ENCODE measurements at places on chromosomes 6 and 20.

- no peak for DNase-seq
Measured at GRCh38 chr20:52999040-52999439, 26.9 kb downstream of the TSHZ2 start.

DNA sequence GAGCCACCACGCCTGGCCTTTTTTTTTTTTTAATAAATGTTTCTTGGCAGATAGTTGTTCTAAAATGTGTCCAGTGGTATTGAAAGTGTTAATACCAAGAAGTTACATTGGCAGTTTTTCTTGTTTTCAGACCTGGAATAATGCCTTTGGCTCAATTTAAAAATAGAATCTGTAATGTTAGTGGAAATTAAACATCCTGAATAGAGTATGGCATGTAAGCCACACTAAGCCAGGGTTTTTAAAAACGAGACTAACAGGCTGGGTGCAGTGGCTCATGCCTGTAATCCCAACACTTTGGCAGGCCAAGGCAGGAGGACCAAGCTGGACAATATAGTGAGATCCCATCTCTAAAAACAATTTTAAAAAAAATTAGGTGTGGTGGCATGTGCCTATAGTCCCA is 25.3 kb downstream of the MCM8 start:
- no peak for DNase-seq

- DNase-seq = no peak
Measured at GRCh38 chr6:8335381-8335780, 100.0 kb downstream of the SLC35B3 start.

GRCh38 chr20:59774921-59775686 is 158.3 kb downstream of the SYCP2 start:
- no peak for DNase-seq

GRCh38 chr6:120994573-120994967 is 339.7 kb downstream of the TBC1D32 start:
- no peak for DNase-seq

GRCh38 chr6:135258970-135259369 is 77.9 kb downstream of the MYB start:
- DNase-seq = no peak

- DNase-seq = no peak
Measured at GRCh38 chr6:158023597-158023939, 41.9 kb downstream of the SYNJ2 start.

- no peak for DNase-seq
Measured at GRCh38 chr6:132931936-132932514, 117.7 kb downstream of the RPS12 start.

DNA sequence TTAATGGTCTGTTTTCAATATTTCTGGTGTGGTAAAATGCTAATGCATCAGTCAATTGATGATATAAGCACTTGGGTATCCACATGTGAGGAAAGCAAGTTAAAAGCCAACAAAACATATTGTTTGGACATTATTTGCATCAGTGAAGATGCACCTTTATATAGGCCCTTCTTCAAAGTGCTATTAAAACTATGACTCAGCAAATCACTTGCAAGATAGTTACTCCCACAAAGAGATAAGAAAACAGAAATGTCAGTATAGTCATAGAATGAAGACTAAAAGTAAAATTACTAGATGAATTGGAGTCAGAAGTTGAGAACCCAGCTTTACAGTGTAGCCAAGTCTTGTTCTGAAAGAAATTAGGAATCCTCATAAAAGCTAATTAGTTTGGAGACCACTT is 14.6 kb upstream of the GRM1 start:
- DNase-seq = no peak

- DNase-seq = no peak
Measured at GRCh38 chr6:31172973-31173384, 2.5 kb upstream of the POU5F1 start.

- no peak for DNase-seq
Measured at GRCh38 chr6:108738684-108739416, 109.4 kb upstream of the ARMC2 start.

GRCh38 chr6:152636021-152636608 is 1.0 kb downstream of the SYNE1 start:
- no peak for DNase-seq

GRCh38 chr6:35178932-35179832 is 34.6 kb upstream of the SCUBE3 start:
- no peak for DNase-seq

GRCh38 chr6:153511896-153512496 is 380.9 kb upstream of the RGS17 start:
- no peak for DNase-seq

GRCh38 chr20:35978041-35978513 is 9.7 kb downstream of the CNBD2 start:
- DNase-seq = no peak

DNA sequence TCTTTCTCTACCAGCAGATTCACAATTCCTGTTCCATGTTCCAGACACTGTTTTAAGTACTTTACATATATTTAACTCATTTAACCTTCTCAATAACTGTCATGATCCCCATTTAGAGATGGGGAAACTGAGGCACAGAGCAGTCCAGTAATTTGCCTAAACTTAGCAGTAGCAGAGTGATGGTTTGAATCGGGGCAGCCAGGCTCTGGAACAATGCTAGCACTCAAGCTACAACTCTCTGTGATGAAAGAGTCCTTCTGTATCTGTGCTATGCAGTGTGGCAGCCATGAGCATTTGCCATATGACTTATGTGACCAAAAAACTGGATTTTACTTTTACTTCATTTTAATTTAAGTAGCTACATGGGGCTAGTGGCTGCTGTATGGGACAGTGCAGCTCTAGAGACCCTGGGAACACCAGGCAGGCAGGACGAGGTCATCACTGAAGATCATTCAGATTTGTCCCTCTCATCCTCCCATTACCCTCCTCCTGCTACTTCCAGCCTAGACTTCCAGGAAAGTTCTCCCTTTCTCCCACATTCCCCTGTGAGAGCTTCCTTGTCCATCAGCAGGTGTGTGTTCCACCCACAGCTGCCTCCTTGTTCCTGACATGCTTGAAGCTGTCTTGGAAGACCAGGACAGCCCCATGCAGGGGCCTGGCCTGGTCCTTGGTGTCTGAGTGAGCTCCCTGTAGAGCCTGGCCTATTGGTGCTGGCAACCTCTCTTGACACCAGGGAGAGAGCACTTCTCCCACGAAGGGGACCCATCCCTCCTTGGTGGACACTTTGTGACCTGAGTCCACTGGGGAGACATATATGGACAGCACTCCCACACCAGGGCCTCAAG is 157.0 kb downstream of the MRPL14 start:
- DNase-seq = no peak

DNA sequence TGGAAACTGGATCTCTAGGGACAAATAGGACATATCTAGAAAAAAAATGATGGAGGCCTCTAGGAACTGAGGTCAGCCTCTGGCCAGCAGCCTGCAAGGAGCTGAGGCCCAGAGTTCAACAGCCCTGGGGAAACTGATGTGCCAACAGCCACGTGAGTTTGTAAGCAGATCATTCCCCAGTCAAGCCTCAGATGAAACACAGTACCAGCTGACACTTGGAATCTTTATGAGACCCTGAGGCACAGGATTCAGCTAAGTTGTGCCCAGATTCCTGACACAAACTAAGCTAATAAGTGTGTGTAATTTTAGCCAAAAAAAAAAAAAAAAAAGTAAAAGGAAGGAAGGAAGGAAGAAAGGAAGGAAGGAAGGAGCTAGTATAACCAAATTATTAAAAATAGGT is 1059.8 kb upstream of the MAP3K7 start:
- DNase-seq = no peak

DNA sequence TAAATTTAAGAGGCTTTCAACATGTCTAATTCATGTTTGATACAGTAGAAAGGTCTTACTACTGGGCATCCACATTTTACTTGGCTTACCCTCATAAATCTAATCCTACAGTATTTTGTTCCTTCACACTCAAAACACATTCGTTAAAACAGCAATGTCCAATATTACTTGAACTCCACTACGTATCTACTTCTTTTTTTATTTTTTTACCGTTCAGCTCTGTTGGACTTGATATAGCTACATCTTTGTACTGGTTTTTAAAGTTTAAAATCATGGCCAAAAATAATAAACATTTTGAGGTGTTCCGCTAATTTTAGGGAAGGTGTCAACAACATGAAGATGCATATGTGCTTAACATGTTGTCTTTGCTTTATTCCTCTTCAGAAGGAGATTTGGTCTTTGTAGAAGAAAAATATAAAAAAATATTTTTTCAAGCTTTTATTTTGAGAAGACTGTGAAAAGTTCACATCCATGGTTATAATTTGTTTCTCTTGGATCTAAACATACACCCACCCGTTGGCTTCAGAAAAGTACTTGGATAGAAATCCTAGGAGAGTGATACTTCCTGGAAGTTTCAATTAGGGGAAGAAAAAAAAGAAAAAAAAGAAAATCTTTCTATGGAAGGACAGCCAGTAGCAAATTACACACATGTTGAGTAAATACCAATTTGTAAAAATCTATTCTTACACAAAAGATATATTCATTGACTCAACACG is 71.5 kb downstream of the EPB41L2 start:
- DNase-seq = no peak

- DNase-seq = no peak
Measured at GRCh38 chr20:38147163-38147562, 17.9 kb downstream of the TGM2 start.

DNA sequence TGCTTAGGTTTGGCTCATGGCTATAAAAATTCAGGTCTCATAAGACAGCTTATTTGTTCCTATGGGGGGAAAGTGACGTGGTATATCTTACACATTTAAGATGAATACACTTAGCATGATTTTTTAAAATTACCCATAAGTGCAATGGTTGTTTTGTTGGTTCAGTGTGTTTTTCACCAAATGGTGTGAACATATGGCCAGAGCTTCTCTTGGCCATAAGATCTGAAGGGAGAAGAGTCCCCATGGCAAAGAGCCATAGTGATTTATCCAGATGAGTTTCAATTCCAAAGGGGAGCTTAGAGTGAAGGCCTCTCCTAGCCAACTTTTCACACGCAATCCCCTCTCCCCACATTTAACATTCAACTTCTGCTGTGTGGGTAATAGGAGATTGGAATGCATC is 107.6 kb downstream of the TMEM242 start:
- DNase-seq = no peak

- no peak for DNase-seq
Measured at GRCh38 chr6:11563793-11564192, 26.2 kb downstream of the TMEM170B start.

- no peak for DNase-seq
Measured at GRCh38 chr6:5866547-5867051, 140.1 kb downstream of the NRN1 start.

DNA sequence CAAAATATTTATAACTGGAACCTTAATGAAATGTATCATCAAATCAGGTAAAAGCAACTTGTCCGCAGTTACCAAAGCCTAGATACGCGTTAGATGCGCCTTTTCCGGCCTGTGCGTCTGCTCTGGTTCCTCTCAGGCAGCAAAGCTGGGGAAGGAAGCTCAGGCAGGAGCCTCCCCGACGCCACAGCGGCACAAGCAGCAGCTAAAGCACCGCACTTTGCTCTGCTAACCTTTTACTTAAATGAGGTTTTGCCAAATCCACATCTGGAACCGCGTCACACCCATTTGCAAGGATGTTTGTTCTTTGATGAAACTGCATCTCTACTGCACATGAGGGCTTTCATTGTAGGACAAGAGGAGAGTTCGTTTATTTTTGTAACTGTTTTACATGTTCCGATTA is 36.8 kb downstream of the THBS2 start:
- no peak for DNase-seq

- no peak for DNase-seq
Measured at GRCh38 chr6:131565056-131565455, 8.0 kb upstream of the ARG1 start.

GRCh38 chr20:23966927-23967615 is 21.5 kb downstream of the GGTLC1 start:
- no peak for DNase-seq

GRCh38 chr20:59670786-59671492 is 66.6 kb downstream of the PHACTR3 start:
- no peak for DNase-seq

- no peak for DNase-seq
Measured at GRCh38 chr20:13006825-13007224, 1.9 kb upstream of the SPTLC3 start.

- no peak for DNase-seq
Measured at GRCh38 chr6:143215771-143216170, 155.1 kb downstream of the AIG1 start.

DNA sequence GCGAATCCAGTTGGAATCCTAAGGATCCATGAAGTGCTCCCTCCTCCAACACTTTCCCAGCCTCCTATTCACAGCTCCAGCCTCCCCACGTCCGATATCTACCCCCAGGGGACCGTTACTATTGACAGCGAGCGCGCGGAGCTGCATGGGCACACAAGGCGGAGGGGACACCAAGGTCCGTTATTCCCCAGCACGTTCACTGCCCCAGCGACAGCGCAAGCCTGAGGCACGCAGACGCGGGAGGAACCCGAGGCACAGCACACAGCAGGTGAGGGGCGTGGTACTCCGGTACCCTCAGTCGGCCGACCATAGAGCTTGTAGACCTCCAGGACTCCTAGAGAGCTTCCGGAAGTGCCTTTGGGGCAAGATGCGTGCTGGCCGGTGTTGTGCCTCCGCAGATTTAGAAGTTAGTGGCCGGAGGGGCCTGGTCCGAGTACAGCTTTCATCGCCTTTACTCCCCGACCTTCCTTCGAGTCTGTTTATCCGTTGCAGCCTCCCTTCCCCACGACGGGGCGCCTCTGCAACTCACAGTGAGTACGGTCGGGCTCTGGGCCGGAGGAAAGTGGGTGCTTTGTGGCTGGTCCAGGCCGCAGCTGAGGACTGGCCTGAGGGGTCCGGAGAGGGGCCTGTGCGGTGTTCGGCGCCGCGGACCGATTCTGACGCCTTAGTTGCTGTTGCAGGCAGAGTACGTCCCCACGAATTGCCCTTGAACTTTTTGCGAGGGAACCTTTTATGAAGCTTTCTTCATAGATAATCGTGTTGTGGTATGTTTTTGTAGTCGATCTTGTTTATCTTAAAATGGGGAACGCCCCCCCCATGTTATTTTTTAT is at the start of gene ZKSCAN8:
Gene ZKSCAN8, plus strand, starts transcription at position 384 of the 830 bp plus-strand sequence. CDS start 6,525 bp downstream, outside the sequence.
- DNase-seq = peak; percentile 66

DNA sequence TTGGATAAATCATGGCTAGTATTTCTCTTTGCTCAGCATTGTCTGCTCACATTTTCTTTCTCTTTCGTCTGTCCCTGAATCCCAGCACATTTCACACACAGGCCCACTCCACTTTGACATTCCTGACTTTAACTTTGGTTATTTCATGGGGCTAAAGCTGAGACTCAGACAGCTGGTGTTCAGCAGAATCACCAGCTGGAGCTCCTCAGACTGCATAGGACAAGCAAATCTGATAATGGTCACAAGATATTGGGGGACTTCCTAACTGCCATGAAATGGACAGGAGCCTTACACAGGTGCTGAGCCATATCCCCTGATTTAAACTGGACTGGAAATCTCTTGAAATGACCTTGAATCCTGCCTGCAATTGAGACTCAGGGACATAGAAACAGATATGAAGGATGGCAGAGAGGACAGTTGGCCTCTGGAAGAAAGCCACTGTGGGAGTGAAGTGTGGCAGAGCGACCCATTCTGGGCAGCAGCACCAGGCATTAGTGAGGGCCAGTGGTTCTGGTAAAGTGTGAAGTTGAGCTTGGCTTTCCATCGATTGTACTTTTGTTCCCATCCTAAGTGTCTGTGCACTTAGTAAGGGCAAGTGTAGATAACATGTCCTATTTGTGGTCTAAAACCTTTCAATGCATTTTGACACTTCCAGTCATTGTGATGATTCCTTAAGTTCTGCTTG is 10.0 kb upstream of the IFNGR1 start:
- DNase-seq = no peak

Measured in effector CD4-positive, alpha-beta T cell (primary cell).